ENCODE measurements at places on chromosomes 1 and 21.

DNA sequence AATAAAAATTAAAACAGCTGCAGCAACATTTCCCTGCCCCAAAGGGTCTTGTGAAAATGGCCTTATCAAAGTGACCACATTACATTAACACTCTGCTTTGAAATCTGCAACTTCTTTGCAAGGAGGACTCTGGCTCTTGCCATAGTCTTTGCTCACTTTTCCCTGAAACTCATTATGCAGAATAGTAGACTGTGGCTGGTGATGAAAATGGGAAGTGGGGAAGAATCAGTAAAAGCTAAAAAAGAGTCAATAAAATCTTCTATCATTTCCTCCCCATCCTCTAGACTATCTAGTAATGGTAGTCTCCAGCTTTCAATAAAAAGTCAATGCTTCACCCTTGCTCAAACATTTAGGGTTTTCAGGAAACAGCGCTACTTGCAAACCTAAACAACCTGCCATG is 18.6 kb upstream of the NUP133 start:
- peak; percentile 36 for DNase-seq

DNA sequence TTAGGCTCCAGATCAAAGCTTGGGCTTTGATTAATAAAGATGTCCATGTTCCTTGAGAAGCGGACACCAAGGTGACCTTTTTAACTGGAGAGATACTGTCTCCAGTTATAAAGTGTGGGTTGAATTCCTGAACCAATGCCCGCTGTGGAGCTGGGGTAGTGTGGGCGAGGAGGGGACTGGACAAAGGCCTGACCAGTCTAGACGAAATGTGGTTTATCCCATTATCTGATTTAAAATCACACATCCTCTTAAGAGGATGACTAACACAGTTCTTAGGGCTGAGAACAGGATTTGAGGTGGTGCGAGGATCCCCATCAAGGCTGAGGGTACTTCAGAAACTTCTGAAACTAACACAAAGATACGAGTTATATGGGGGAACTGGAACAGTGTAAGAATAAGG is 84.5 kb upstream of the GCLM start:
- no peak for DNase-seq

- DNase-seq: no peak
These were observed 94.2 kb upstream of the HOOK1 start for GRCh38 chr1:59720326-59721115.

- DNase-seq: no peak
These were observed 359.0 kb downstream of the RGS7 start for GRCh38 chr1:240998024-240998423.

GRCh38 chr1:177799746-177800145 is 170.1 kb downstream of the SEC16B start:
- no peak for DNase-seq

DNA sequence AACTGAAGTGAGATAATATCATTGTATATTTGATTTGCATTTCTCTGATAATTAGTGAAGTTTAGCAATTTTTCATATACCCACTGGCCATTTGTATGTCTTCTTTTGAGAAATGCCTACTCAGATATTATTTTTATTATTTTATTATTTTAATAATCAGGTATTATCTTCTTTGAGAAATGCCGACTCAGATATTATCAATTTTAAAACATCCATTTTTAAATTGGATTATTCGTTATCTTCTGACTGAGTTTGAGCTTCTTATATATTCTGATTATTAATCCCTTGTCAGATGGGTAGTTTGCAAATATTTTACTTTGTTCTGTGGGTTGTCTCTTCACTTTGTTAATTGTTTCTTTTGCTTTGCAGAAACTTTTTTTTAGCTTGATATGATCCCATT is 37.7 kb downstream of the KMO start:
- no peak for DNase-seq

DNA sequence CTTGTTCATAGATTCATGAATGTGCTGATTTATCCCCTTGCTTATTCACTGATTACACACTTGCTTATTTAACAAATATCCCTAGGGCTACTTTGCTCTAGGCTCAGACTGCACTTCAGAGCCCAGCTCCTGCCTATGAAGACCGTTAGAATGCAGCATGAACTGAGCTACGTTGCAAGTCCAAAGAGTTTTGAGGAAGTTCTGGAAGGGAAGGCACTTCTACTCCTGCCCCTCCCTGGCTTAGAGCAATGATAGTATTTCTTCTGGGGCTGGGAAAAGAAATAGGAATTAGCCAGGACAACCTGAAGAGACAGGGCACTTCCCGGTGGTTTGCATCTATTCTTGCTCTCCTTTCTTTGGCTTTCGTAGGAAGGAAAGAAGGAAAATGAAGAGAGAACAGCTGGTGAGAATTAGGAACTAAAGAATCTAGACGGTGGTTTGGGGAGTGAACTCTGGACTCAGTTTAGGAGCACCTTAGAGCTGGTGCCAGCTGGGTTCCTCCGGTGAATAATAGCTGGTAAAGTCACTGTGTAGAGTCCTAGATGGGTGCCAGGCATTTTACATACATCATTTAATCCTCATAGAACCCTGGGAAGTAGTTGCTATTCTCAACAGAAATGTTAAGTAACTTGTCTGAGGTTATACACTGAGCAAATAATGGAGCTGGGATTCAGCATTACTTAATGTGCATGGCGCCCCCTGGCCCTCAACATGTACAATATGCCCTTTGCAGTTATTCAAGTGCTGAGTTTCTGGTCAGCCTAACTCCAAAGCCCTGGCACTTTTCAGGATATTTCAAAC is 65.9 kb downstream of the NDUFS5 start:
- DNase-seq: peak; percentile 63

DNA sequence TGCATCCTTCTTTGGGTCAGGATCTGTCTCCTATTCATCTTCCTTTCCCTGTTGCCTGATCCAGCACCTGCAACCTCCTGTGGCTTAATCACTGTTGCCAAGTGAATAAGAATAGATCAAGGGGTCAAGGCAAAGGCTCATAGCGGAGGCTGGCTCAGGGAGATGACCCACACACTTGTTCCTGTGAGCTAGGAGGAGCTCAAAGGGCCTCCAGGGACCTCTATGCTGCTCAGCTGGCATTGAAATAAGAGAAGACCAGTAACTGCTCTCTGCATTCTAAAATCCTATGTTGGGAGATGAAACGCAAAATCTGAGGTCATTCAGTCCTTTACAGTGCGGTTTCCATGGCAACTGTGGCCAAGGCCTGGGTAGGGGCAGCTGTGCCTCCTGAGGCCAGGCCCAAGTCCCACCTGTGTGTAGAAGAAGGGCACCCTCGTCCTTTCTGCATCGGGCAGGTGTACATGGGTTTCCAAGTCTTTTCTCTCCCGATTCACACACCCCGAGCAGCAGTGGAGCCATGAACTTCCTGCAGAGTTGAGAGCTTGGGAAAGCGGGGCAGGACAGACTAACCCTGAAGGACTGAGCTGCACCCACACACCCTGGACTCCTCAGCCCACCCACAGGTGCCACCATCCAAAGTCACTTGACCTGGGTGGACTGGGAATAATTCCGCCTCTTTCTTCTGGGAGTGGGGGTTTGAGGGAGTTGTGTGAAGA is 27.8 kb upstream of the STUM start:
- DNase-seq: no peak
